Activated CD8-positive, alpha-beta memory T cell treated with anti-CD3 and anti-CD28 coated beads for 4 hours (primary cell): ENCODE measurements at places on chromosomes 1 and 21.

DNA sequence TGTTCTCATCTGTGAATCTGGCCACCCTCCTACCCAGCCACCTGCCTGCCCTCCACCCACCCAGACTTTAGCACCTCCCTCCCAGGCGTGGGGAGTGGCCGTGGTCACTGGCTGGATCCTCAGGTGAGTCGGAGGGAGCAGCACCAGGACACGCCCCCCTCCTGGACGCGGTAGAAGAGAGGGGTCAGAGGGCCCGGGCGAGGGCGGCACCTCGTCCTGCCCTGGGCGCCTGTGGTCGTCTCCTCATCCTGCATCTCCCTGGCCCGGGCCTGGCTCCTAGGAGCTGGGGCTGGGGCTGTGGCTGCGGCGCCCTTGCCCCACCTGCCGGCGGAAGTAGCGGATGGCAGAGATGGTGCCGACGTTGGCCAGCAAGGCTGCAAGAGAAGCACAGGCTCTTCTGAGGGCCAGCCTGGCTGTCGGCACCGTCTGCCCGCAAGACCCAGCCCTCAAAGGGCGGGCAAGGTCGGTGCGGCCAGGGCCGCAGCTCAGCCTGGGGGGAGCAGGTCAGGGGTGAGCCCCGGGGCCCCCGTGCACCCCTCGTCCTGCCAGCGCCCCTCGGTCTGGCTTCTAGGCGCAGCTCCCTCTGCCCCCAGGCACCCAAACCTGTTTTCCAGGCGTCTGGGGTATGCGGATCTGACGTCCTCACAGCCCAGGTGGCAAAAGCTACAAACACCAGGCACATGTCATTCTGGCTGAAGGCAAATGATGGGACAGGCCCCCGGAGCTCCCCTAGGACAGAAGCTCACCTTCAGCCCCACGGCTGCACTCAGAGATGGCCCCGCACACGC lies 5.8 kb downstream of the PERM1 start:
- no peak for DNase-seq

GRCh38 chr1:87108228-87108627 lies 193.8 kb downstream of the HS2ST1 start:
- DNase-seq: no peak

- DNase-seq: peak; percentile 16
Observed at GRCh38 chr1:241551759-241552638, 19.8 kb downstream of the KMO start.

DNA sequence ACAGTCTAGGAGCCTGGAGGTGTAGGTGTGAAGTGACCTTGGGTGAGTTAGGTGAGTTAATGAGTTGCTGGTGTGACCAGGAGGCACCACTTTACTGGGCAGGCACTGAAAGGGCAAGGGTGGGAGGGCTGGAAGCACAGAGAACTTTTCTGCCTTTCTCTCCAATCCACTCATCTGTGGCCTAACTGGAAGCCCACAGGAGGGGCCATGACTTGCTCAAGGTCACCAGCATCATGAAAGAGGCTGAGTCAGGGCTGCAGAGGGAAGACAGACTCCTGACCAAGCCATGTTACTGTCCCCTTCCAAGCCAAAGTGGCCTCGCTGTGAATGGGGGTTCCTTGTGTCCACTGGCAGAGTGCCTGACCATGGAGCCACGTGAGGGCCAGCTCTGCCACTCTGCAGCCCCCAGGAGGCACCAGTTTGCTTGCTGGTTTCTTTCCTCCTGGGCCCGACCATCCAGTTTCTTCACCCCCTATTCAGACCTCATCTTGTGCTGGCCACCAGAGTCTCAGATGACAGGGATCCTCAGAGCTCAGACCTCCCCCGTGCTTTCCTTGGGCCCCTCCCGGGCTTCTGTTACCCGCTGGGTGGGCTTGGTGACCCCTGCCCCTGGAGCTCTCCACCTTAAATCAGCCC lies 4.3 kb upstream of the BSND start:
- no peak for DNase-seq

GRCh38 chr1:225114354-225114990 lies 185.0 kb downstream of the DNAH14 start:
- DNase-seq: no peak

- DNase-seq: no peak
Observed at GRCh38 chr1:31460027-31460426, 47.0 kb downstream of the SERINC2 start.

GRCh38 chr1:215056584-215056983 lies 26.0 kb upstream of the KCNK2 start:
- DNase-seq: no peak

GRCh38 chr1:59814901-59815825 lies at the start of gene HOOK1:
Gene HOOK1, plus strand, starts transcription at chr1:59814949. Its CDS starts 169 bp downstream, at chr1:59815118.
- no peak for DNase-seq

GRCh38 chr1:232690285-232690935 lies 60.5 kb upstream of the SIPA1L2 start:
- no peak for DNase-seq

- DNase-seq: no peak
Observed at GRCh38 chr1:205907794-205908193, 35.5 kb downstream of the SLC26A9 start.

DNA sequence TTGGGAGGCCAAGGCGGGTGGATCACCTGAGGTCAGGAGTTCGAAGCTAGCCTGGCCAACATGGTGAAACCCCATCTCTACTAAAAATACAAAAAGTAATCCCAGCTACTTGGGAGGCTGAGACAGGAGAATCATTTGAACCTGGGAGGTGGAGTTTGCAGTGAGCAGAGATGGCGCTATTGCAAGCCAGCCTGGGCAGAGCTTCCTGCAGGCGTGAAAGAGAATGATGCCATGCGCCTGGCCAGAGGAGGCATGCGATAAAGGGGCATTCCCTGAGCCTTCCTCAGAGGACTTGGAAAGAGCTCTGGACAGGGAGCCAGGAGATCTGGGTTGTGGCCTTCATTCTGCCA lies 3.2 kb downstream of the E2F2 start:
- no peak for DNase-seq

- DNase-seq: no peak
Observed at GRCh38 chr1:33821291-33821690, 42.6 kb upstream of the HMGB4 start.

DNA sequence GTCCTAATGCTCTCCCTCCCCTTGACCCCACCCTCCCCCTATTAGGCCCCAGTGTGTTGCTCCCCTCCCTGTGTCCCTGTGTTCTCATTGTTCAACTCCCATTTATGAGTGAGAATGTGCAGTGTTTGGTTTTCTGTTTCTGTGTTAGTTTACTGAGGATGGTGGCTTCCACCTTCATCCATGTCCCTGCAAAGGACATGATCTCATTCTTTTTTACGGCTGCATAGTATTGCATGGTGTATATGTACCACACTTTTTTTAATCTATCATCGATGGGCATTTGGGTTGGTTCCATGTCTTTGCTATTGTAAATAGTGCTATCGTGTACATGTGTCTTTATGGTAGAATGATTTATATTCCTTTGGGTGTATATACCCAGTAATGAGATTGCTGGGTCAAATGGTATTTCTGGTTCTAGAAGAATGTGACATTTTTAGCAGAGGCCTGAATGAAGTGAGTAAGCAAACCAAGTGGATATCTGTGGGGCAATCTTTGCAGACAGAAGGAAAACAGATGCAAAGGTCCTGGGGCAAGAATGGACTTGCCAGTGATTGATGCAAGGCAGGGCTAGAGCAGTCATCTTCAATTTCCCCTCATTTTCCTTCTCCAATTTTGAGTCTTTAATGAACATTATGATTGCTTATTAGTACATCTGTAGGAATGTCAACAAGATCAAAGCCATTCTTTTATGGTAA lies 50.2 kb downstream of the UBE4B start:
- DNase-seq: no peak

DNA sequence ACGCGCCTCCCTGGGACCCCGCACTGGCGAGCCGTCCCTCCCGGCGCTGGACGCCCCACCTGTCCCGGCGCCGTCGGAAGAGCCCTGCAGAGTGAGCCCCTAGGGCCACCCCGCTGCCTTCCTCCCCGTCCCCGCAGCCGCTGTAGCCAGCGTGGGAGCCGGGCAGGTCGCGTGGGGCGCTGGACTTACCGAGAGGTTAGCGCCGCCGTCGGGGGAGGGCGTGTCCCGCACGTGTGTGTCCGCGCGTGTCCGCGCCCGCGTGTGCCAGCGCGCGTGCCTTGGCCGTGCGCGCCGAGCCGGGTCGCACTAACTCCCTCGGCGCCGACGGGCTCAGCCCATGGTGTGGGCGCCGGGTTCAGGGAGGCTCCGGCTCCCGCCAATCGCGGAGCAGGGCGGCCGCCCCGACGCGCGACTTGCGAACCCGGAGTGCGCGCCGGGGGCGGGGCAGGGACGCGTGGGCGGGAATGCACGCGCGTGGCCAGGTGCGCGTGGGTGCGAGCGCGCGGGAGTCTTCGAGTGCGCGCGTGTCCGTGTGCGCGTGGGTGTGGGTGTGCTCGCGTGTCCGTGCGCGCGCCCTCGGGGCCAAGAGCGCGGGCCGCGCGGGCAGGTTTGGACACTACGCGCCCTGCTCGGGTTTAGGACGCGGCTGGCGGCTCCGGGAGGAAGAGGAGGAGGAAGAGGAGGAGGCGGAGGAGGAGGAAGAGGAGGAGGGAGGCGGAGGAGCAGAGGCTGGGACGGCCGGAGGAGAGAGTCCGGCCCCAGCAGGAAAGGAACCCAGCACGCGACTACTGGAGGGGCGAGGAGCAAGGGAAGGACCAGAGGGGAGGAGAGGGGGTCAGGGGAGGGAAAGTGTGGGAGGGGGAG lies 145.2 kb upstream of the ETS2 start:
- DNase-seq: no peak

DNA sequence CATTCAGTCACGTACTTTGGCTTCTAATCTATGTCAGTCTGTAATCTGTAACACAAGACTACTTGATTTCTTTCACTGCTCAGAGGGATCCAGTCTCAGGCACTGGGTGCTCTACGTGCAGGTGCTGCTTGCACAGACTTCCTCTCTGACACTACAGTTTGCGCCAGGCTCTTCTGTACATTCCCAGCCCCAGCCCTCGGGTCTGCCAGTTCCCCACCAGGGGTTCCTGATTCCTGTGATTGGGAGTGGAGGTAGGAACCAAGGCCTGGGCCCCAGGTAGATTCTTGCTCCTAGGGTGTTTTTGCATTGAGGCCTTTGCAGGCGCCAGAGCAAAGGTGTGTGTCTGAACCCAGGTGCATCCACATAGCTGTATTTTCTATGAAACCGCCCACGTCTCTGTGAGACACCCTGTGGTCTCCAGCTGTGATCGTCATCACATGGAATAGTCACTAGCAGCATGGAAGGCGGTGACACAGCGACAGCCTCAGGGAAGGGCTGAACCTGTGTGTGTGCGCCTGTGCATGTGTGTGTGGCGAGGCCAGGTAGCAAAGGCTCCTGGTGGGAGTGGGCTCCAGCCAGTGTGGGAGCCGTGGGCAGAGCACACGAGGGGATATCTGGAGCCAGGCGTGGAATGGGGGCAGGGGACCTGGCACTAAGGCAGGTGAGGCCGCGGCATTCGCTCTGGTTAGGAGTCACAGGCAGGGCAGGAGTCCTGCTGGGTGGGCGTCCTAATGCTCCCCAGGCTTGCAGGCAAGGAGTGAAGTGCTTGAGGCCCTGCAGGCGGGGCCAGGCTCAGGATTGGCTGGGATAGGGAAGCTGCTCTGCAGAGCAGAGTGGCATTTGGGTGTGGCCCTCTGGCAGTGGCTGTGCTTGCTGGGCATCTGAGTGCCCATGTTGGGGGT lies 5.2 kb downstream of the GJC2 start:
- peak; percentile 27 for DNase-seq

- DNase-seq: no peak
Observed at GRCh38 chr1:11938722-11939526, 4.4 kb downstream of the PLOD1 start.

GRCh38 chr1:69504730-69505252 lies 62.9 kb upstream of the LRRC7 start:
- no peak for DNase-seq
